ENCODE measurements at places on chromosomes 11 and 22.

DNA sequence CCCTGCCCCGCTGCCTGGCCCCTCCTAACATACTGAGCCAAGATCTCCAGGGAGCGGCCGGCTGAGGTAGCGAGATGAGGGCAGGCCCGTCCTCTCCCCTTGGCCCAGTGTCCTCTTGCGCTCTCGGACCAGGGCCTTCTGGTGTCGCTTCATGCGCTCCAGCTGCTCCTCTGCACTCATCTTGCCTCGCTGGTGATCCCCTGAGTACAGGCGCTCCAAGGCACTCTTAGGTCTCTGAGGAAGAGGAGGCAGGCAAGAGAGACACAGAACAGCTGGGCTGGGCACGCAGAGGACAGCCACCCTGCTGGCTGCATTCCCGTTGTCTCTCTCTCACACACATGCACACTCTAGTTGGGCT lies 50.6 kb downstream of the C11orf58 start:
- DNase-seq: no peak

DNA sequence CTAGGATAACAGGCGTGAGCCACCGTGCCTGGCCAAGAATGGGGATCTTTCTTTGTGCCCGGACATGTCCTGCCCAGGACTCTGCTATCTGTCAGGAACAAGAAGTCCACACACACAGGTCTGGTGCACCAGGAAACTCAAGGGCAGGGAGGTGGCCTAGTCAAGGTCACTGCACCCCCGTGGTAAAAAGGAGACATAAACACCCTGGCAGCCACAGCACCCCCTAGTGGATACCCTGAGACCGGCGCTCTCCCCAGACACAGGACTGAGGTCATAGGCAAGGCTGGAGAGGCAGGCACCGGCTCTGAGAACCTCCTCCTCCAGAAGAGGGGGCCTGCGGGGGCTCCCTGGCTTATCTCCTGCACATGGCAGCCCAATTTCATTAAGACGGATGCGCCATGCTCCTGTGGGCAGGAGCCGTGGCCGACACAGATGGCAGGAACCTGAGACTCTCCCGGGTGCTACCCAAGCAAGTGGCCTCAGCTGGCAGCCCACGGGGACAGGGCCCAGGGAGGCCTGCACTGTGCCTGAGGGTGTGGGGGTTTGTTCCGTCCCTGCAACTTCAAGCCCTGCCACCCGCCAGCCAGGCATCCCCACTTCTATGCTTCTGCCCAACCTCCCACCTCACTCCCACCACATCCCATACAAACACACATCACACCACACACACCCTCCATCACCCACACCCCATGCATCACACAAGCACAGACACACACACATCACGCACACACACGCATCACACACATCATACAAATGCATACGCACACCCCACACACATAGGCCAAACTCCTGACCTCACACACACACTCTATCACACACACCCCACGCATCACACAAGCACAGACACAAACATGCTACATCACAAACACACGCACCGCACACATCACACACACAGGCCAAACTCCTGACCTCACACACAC lies 19.6 kb downstream of the MACROD1 start:
- no peak for DNase-seq

DNA sequence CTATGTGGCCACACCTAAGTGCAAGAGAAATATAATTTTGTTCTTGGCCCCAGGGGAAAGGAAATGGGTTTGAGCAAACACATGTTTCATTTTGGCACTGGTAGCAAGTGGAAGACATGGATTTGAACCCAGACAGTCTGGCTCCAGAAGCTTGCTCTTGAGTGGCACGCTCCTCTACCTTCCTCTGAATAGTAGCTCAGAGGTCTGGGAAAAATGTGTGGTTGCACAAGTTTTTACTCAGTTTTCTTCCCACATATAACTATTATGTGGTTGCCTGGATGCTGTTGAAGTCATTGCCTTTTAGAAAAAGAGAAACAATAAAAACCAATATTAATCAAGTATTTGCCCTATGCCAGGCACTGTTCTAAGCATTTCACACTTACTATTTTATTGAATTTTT lies 16.3 kb downstream of the PARVA start:
- DNase-seq: no peak

GRCh38 chr22:47054231-47055072 lies 292.0 kb downstream of the TBC1D22A start:
- no peak for DNase-seq

GRCh38 chr22:22714600-22715335 lies 70.4 kb downstream of the GGTLC2 start:
- no peak for DNase-seq

GRCh38 chr11:93662175-93662570 lies 691 bp downstream of the CEP295 start:
- DNase-seq: no peak

DNA sequence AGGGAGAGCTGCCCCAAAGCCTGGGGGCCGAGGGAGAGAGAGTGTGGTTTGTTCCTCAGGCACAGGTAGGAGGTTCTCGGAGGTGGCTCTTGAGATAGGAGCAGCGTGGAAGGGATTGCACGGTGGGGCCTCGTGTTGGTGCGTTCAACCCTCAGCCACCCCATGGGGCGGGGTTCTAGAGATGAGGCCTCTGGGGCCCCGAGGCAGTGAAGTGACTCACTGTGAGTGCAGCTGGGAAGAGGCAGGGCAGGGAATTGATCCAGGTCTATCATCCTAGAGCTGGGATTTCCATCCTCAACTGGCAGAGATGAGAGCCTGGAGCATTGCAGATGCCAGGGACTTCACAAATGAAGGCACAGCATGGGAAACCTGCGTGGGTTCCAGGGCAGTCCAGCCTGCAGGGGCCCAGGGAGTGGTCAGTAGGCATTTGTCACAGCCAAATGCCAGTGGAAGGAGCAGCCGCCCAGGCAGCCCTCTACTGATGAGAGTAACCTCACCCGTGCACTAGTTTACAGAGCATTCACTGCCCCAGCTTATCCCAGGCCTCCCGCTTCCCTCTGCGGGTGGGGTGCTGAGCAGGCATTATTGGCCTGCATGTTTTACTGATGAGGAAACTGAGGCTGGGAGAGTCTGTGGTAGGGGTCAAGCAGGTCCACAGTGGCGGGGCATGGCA lies 5.1 kb upstream of the SMARCB1 start:
- DNase-seq: no peak

- no peak for DNase-seq
Measured at GRCh38 chr11:112524798-112525197, 264.1 kb upstream of the PLET1 start.

DNA sequence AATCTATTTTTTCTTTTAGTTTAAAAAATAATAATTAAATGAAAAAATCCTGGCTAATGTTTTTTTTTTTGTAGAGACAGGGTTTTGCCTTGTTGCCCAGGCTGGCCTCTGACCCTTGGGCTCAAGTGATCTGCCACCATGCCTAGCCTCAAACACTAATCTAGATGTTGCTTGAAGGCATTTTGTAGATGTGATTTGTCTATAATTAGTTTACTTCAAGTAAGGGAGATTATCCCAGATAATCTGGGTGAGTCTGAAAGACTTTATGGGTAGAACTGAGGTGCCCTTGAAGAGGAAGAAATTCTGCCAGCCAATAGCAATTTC lies 38.6 kb upstream of the RBFOX2 start:
- DNase-seq: no peak

- no peak for DNase-seq
Measured at GRCh38 chr11:5290106-5290505, 11.6 kb downstream of the OR51B4 start.

DNA sequence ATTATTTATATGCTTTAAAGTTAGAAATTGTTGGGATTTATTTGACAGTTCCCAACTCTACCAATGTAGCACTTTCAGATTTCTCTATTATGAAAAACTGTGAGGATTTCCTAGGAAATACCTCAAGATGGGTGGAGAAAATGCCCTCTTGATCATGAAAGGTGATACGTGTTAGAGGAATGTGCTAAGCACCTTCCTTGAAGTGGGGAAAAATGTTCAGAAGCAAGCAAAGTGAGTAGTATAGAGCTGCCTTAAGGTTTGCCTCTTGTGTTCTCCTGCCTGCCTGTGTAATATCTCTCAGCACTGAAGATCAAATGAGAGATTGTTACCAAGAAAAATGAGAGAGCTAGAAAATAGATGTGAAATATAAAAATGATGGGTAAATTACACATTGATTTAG lies 58.2 kb downstream of the YAP1 start:
- DNase-seq: no peak

- DNase-seq: no peak
Measured at GRCh38 chr11:64744544-64745188, 724 bp upstream of the RASGRP2 start.

DNA sequence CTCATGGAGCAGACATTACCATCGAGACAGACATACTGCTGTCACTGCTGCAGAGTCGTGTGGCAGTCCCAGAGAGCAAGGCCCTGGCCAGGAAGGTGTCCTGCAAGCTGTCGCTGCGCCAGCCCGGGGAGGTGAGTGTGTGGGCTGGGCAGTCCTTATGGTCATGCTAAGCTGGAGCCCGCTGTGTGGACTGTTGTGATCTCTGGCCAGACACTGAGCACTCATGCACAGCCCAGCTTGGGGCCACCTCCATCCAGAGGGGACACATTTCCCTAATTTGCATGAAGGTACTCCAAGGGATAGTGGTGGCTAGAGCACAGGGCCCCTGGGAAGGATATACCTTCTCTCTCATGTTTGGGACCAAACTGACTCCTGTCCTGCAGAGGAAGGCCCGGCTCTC lies 9.6 kb downstream of the ANKK1 start:
- DNase-seq: no peak

DNA sequence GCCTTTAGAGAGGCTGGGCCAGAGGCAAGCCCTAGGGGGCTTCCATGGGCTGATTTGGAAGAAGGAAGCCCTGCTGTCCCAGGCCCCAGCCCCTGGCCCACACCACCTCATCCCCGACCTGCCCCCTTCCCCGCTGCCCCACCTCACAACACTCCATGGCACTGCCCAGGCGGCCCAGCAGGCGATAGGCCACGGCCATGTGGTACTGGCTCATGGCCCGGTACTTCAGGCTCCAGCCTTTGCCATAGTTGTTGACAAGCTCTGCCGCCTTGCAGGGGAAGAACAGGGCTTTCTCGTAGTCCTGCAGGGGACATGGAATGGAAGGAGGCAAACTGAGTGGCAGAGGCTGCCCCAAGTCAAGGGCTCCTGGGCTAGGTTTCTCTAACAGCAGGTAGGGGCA lies 6.4 kb downstream of the RAPSN start:
- no peak for DNase-seq

DNA sequence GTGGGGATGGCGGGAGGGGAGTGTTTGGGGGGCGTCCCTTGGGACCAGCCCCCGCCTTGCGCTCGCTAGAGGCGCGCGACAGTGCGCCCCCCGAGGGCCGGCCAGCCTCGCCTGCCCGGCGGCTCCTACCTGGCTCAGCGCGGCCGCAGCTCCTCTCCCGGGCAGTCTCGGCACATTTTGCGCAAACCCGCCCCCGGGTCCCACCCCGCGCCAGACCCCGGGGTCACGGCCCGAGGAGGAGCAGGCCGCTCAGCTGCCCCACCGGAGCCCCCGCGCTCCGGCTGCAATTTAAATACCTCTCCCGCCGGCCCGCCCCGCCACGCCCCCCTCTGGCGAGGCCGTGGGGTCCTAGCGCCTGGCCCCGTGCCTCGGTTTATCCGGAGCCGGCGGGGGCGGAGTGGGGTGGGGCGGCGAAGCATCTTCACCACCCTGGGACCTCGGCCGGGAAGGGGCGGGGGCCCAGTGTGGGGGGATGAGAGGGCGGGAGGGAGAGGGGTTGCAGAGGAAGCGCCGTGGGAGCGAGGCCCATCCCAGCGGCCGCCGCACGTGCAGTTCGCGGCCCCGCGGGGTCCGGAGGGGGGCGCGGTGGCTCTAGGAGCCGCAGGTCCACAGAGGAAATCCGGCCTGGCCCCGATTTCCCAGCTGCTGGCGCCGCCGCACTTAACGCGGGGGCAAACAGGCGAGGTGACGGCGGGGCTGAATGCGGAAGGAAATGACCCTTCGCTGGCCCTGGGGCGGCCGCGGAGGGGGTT lies at the start of gene LRRC32:
Gene LRRC32, minus strand, starts transcription at position 263 of the 752 bp plus-strand sequence. CDS start 4,793 bp downstream, outside the sequence.
- DNase-seq: no peak

DNA sequence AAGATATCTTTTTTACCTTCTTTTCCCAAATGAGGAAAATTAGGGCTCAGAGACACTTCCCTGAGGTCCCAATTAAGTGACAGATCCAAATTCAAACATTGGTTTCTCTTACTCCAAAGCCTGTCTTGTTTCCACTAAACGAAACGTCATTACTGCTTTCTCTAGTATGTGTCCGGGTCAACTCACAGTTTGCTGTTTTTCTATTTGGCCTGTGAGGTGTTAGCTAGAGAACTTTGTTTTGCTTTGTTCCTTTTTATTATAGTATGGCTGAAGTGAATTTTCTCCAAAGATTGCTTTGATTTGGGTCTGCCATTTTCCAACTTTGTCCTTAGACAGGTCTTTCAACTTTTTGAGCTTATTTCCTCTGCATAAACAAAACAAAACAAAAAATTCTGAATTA lies 179.6 kb downstream of the UVRAG start:
- DNase-seq: no peak
